A673 (cell line): ENCODE measurements at places on chromosomes 16 and 17.

- DNase-seq, result no peak
These were observed 50.9 kb downstream of the PECAM1 start for GRCh38 chr17:64339516-64340490.

DNA sequence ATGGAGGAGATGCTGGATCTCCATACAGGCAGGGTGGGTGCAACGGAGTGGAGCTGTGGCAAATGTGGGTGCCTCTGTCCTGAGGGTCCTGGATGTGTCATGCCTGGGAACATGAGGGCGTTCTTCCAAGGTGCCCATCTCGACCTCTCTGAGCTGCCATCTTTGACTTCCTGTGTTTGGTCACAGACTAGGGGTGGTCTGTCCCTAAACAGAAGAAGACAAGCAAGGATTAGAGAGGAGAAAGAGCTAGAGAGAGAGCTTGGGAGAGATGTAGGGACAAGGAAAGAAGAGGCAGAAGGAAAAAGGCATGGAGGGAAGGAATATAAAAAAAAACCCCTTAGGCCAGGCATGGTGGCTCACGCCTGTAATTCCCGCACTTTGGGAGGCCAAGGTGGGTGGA lies 3.3 kb upstream of the ZG16 start:
- no peak for DNase-seq

- DNase-seq, result no peak
These were observed 422.8 kb upstream of the CCL2 start for GRCh38 chr17:33832262-33832661.

- DNase-seq, result no peak
These were observed 22.5 kb downstream of the METRNL start for GRCh38 chr17:83101805-83102480.

DNA sequence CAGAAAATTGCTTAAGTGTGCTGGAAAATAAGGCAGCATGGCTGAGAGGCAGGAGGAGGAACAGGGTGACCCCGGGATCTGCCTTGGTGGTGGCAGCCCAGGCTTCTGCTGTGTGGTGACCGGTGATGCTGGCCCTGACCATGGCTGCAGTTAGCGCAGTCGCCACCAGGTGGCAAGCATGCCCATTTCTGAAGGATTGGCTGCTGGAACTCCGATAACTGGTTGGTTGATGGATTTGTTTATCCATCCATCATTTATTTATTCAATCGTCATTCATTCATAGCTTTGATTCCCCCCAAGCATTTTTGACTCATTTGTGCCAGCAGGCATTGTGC lies 29.1 kb upstream of the ITGA3 start:
- peak; percentile 67 for DNase-seq

- DNase-seq, result peak; percentile 47
These were observed at the start of gene CCL2 for GRCh38 chr17:34254651-34255380. Gene CCL2, plus strand, starts transcription at chr17:34255285. Its CDS starts 65 bp downstream, at chr17:34255350.

- no peak for DNase-seq
These were observed 2.5 kb upstream of the CCL2 start for GRCh38 chr17:34252444-34253138.

DNA sequence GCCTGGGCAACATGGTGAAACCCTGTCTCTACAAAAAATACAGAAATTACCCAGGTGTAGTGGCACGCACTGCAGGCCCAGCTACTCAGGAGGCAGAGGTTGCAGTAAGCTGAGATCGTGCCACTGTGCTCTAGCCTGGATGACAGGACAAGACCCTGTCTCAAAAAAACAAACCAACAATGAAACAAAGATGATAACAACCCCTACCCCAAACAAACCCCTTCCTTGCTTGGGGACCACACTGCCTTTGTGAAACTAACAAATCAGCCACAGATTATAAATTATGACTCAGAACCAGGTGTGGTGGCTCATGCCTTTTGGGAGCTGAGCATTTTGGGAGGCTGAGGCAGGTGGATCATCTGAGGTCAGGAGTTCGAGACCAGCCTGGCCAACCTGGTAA lies 75.3 kb upstream of the RPH3AL start:
- no peak for DNase-seq

- no peak for DNase-seq
These were observed 8.7 kb downstream of the ARHGAP27 start for GRCh38 chr17:45423975-45424335.

DNA sequence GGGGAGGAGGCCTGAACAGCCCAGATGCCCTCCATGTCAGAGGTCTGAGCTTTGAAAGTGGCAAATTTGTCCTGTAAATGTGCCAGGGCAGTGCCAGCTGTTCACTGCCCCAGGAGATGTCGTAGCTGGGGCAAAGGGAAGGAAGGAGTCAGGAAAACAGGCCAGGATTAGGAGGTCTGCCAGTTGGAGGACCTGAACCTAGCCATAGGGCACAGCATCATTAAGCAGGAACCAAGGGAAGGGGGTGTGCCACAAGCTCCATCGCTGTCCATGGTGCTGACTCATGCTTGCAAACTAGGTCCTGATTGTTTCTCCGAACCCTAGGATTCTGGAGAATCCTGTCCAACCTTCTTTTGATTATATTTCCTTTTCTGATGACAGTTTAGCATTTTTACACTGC lies 124.2 kb downstream of the TMEM132E start:
- DNase-seq, result peak; percentile 48

GRCh38 chr17:1107777-1108477 lies 71.9 kb downstream of the ABR start:
- no peak for DNase-seq

DNA sequence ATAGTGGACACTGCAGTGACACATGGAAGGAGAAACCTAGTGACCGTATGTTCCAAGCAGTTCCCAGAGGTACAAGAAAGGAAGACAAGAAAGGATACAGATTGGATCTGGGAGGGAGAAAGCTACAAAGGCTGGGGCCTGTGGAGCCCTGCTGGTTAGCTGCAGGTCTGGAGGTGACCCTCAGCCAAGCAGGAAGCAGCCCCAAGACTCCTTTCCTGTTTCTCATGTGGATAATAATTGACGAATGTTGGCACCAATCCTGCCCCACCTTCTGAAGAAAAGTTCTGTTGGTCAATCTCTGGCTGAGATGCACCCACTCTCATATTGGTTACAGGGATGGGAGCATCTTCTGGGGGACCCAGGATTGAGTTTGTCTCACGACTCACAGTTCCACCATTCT lies 99.8 kb downstream of the SHISA6 start:
- no peak for DNase-seq

DNA sequence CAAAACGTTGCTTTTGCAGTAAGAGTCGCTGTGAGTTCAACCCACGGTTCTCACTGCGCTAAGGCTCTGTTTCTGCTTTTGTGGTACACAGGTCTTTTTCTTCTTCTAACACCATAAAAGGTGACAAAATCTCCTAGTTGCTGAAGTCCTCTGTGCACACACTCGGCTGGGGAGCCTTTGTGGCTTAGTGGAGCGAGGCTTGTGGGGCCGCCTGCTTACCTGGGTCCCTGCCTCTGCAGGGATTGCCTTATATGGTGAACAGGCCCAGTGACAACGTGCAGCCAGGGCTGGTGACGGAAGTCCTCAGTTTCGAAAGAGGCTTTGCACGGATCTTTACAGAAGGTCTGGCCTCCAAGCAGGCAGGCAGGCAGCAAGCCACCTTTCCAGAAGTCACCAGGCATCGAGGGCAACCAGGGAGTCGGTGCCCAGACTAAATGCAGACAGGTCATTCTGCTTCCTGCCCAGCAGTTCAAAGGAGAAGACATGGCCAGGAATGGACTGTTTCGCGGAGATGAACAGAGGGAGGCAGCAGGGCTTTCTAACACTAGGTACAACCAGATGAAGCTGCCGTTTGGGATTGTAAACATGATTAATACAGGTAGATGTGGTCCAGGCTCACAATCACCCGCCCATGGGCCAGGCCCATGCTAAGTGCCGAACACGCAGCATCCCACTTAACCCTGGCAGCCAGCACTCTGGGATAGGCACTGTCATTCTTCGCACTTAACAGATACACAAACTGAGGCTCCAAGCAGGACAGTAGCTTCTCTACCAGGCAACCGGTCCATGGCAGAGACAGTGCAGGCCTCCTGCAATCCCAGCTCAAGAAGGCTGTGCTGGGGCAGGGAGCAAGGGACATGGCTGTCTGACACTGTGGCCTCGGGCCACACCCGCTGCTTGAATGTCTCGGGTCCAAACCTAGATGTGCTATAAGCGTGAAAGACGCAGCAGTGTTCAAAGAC lies 10.7 kb upstream of the MEAK7 start:
- no peak for DNase-seq

- DNase-seq, result no peak
These were observed 3.0 kb downstream of the PPL start for GRCh38 chr16:4933871-4934395.

DNA sequence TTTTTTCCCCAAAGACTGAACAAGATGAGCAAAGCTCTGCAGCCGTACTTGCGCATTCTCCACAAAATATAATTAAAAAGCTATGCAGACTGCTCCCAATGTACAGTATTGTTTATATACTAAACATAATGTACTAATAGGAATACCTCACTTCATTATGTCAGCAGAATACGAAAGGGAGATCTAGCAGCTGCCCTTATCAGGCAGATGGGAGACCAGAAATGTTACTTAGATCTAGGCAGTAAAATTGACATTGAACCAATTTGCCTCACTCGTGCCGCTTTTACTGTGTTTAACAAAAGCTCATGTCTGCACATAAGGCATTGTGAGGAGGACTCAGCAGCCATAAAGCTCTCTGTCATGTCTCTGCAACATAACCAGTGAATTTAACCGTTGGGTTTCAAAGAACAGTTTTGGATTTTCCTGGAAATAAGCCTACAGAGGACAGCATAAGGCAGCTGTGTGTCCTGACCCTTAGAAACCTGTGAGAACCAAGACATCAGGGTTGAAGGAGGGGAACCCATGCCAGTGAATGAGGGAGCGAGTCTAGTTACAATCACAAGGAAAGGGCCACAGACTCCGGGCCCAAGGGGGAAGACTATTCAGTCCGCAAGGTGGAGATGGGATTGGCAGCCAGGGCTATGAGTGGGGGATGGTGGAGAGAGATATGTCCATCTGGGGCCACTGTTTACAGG lies 71.4 kb downstream of the GNAO1 start:
- no peak for DNase-seq

- no peak for DNase-seq
These were observed 10.0 kb upstream of the SECTM1 start for GRCh38 chr17:82343560-82343959.

DNA sequence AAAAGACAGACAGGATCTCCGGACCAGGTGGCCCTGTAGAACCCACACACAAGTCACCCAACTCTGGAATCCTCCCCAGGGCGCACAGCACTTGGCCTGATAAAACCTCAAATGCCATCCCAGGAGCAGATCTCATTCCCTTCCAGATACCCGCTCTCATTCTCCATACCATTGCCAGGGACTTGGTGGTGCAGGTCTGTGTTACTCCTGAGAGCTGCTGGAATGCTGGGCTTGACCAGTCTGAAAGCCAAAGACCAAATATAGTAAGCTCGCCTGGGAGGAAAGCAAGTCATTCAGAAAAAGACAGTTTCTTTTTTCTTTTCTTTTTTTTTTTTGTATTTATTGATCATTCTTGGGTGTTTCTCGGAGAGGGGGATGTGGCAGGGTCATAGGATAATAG lies 10.7 kb downstream of the MKS1 start:
- DNase-seq, result no peak

DNA sequence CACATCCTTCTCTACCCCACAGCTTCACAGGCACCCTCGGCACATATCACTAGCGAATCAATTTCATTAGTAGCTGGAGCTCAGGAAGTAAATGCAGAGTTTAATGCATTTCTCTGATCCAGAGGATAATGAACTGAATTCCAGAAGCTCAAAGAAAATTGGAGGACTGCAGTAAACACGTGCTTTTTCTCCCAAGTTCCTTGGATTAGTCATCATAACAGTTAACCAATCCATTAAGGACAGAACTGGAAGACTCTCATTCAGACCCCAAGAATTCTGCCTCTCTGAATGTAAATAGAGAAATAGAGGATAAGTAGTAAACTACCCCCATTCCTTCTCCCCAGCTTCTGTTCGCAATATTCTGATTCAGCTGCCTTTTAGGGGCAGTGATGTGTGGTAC lies 40.7 kb downstream of the DUSP14 start:
- no peak for DNase-seq

DNA sequence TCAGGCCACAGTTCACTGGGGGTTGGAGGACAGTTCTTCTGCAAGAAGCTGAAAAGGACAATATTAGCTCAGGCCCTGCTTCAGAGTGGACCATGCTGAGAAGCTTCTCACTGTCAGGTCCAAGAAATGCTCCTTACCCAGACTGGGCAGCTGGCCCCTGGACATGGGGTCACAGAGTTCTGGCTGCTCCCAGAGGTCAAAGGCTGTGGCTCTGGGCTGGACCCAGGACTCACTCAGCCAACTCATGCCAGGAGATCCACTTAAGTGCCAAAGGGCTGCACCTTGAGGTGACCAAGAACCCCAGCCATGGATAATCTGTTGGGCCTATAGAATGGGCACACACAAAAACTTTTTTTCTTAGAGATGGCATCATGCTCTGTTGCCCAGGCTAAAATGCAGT lies 4.0 kb downstream of the CES2 start:
- DNase-seq, result no peak

DNA sequence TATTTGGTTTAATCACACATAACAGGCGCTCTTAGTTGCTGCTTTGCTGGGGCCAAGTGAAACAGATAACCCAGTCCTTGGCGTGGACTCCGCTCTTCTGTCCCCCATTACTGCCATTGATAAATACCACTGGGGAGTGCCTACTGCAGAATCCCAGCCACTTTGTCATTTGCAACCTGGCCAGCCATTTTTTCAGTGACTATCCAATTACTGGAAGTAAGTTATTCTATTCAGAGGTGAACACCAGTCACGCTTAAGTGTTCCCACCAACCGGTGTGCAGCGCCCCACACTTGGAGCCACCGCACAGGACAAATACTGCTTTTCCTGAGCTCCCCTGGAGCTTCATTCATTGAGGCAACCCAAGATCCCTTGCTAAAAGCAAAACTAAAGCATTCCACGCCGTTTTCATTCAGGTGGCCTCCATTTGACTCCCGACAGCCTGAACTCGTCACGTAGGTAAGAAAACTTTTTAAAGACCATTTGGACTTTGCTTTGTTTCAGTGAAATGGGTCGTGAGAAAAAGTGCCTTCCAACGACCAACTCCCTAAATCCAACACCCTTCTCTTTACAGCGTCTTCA lies 1.8 kb downstream of the USP7 start:
- no peak for DNase-seq

- DNase-seq, result no peak
These were observed 3.3 kb downstream of the DECR2 start for GRCh38 chr16:404971-405486.

- DNase-seq, result no peak
These were observed 44.0 kb downstream of the HLF start for GRCh38 chr17:55308613-55309391.

- no peak for DNase-seq
These were observed 67.8 kb downstream of the GRIN2A start for GRCh38 chr16:10114409-10114808.

- no peak for DNase-seq
These were observed 18.4 kb downstream of the NPIPA1 start for GRCh38 chr16:14955546-14956231.

- no peak for DNase-seq
These were observed 159.6 kb downstream of the HS3ST2 start for GRCh38 chr16:22973522-22973921.

GRCh38 chr16:13645601-13646245 lies 274.2 kb upstream of the ERCC4 start:
- no peak for DNase-seq

- DNase-seq, result peak; percentile 83
These were observed 1.6 kb downstream of the NDUFB10 start for GRCh38 chr16:1960665-1961630.

GRCh38 chr16:24165273-24165672 lies 90.9 kb upstream of the CACNG3 start:
- no peak for DNase-seq
